ENCODE measurements at places on chromosomes 7 and 10.
A peak's percentile ranks its signal among the peaks of the same experiment; 100 is the strongest.

DNA sequence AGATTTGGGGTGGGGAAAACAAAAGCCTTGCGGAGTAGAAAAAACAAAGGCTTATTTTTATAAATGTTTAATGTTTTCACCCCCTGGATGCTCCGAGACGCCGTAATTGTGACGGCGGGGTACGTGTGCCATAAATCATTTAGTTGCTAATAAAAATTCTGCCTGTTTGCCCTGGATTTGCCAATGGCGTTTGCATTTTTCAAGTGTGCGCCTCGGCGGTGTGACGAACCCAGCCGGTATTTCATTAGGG is 2.5 kb upstream of the TNRC18 start:
- DNase-seq: peak; percentile 10

DNA sequence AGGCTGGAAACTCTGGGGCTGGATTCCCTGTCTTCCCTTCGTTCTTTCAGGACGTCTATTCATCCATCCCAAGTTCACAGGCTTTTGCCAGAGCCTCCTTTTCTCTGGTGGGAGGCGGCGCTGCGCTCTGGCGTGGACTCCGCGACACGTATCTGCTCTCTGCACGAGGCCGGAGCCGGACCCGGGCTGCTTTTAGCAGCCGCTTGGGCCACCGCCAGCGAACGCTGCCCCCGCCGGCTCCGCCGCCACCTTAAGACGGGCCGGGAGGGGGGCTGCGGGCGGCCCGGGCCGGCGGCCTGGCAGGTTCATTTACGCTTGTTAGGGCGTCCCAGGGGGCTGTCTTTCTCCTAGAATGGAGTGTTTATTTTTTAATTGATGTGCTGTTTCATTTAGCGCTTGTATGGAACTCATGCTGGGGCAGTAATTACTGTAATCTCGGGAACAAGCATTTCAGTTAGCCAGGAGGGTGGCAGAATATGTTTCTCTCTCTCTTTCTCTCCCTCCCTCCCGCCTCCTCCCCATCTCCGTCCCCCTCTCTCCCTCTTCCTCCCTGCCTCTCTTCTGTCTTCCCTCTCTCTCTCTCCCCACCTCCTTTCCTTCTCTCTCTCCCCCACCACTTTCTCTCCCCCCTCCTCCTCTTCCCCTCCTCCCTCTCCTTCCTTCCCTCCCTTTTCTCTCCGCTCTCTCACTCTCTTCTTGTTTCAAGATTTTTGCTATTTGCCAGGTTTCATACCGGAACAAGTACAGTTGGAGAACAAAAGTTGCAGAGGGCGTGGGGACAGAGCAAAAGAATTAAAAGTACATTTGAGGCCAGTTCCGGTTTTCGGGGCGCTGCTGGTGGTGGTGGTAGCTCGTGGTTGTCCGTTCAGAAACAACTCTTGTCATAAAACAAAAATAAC is 1.3 kb upstream of the FZD8 start:
- no peak for DNase-seq

GRCh38 chr10:73773152-73773879 is 8.5 kb upstream of the CHCHD1 start:
- DNase-seq: no peak

- peak; percentile 60 for DNase-seq
Measured at GRCh38 chr7:44046321-44047061, 2.0 kb downstream of the DBNL start.

DNA sequence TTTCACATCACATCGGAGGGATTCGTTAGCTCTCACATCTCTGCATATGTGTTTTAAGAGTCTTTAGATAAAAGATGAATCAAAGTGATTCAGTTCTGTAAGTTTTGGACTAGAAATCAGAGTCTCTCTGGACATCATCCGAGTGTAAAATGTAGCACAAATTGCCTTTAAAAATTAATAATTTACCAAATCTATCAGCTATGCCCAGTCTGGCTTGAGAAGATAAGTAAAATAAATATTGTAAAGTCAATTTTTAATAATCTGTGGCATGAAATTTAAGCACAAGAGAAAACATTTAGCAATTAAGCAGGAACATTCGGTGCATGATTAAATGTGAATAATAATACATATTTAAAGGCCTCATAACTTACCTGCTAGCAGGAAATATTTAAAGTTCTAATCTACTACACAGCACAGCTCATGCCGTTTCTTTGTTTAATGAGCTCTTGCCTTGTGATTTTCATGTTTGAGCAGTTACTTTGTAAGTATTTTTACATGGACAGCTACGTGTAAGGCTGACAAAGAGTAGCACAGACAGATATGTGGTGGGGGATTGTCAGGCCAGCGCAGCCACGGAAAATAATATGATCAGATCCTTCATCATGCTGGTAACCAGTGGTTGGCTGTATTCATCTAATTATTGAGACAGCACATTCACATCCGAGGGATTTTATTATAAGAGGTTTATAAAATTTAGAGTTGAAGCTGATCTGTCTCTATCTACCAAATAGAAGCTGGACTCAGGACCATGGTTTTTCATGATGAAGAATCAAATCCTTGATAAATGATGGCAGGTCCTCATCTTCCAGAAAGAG is 317.3 kb downstream of the ADARB2 start:
- no peak for DNase-seq

- no peak for DNase-seq
Measured at GRCh38 chr7:13104128-13104527, 416.7 kb downstream of the ARL4A start.

DNA sequence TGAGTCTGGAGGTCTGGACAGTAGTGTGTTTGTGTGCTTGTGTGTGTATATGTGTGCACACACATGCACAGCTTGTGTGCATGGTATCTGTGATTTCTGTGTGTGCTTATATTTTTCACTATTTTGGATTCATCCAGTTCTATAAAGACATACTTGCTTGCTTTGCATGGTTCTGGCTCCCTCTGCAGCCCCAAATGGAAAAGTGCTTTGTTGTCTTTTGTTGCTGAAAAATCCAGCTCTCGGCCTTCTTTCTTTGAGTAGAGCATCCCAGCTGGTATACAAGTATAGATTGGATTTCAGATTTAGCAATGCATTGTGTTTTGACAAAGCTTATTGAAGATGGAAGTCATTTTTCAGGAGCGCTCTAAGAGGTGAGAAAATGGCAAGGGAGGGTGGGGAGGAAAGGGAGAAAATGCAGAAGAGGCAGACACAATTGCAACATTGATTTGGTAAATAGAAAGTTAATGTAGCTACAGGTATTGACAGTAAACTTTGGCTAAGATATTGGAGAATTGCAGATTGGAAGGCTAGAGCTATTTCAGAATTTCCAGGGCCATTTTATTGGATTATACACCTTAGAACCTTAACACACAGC is 333.9 kb downstream of the AUTS2 start:
- no peak for DNase-seq

- DNase-seq: no peak
Measured at GRCh38 chr10:42939685-42940366, 137.0 kb upstream of the RET start.

DNA sequence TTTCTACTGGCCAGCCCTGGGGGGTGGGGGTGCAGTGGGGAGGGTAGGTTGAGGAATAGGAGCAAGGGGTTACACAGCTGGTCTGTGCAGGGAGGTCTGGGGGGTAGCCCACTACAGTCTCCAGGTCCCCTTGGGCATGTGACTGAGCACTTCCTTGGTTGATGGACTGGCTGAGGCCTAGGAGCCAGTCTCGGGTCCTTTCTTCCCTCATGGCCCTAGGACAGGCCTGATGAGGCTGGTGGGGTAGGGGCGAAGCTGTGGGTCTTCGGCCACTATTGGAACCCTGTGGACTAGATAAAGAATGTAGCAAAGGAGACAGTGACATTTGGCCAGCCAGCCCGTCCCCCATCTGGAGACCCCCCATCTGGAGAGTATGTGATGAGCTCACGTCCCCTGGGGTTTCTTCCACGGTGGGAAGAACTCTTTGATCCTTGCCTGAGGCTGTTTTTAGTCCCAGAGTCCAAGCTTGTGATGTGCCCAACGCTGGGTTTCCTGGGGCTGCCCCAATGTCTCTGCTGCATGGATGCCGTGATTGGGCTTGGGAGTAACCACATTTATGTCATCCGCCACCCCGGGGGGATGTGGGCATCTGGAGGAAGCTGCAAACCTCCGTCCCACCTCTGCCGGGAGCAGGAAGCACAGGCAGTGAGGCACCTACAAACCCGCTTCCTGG is 20.7 kb downstream of the FAM241B start:
- no peak for DNase-seq

GRCh38 chr10:48493083-48493871 is 111.6 kb downstream of the ARHGAP22 start:
- DNase-seq: no peak

DNA sequence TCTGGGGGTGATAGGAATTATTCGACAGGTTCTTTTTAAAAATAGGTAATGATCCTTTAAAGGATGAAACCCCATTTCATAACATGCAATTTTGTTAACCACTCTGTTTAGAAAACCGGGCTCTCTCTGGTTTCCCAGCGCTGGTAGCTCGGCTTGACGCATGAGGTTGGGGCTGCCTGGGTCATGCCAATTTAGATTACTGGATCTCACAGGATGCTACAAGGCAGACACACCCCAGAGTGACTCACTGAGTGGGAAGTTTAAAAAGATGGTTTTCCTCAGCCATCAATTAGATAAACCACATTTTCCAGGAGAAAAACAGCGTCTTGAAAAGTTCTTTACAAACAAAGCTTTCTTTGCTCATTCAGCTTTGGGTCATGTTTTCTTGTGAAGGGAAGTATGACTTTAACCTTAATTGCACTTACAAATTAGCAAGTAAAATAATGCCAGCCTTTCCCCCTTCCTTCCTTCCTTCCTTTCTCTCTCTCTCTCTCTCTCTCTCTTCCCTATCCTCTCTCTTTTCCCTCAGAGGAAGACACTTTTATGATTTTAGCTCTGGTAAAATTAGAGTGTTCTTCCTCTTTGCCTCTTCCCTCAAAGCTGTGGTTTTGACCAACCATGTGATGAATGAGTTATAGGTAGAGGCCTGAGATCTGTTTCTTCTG is 99.8 kb downstream of the EPDR1 start:
- DNase-seq: no peak

DNA sequence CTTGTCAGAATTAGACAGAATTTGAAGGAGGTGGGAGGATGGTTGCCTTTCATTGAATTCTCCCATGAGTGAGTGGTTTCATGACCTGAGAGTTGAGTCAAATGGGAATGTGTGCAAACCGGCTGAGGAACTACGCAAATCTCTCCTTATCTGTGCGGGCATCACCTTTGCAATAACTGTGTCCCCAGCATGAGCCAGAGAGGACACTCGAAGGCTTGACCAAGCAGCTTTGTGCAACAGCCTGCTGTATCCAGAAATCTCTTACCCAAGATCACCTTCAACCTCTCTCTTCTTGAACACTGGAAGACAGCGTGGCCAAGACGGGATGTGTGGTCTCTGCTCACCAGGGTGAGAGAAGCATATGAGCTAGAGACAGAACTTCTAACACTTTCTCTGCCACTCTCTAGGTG is 93.8 kb upstream of the IKZF1 start:
- no peak for DNase-seq

GRCh38 chr10:64449603-64450002 is 928.4 kb downstream of the REEP3 start:
- no peak for DNase-seq

DNA sequence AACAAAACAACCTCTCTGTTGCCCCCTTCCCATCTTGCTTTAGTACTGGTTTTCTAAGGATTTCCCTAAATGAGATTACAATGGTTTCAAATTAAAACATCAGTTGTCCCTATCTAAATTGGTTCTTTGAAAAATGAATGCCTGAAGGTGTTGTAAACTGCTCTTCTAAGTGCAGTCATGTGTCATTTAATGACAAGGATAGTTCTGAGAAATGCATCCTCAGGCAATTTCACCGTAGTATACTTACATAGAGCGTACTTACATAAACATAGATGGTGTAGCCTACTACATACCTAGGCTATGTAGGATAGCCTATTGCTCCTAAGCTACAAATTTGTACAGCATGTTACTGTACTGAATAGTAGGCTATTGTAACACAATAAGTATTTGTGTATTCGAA is 278.1 kb downstream of the MAGI2 start:
- DNase-seq: no peak

GRCh38 chr7:72183835-72184234 is 228.3 kb downstream of the CALN1 start:
- DNase-seq: no peak

DNA sequence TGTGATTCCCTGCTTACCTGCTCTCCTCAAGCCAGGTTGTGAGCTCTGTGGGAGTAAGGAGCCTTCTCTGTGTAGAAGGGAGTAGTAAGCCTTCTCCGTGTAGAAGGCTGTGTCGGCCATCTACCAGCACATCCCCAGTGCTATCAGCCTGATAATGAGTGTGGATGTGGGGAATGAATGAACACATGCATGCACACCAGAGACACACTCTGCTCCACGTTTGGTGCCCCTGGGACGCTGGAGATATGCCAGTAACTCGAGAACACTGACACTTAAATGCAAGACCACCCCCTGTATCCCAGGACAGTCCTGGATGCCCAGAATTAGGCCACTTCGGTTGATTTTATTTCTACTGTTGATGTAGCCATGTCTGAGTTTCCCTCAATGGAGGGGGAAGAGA is 21.1 kb upstream of the GPR26 start:
- DNase-seq: no peak

DNA sequence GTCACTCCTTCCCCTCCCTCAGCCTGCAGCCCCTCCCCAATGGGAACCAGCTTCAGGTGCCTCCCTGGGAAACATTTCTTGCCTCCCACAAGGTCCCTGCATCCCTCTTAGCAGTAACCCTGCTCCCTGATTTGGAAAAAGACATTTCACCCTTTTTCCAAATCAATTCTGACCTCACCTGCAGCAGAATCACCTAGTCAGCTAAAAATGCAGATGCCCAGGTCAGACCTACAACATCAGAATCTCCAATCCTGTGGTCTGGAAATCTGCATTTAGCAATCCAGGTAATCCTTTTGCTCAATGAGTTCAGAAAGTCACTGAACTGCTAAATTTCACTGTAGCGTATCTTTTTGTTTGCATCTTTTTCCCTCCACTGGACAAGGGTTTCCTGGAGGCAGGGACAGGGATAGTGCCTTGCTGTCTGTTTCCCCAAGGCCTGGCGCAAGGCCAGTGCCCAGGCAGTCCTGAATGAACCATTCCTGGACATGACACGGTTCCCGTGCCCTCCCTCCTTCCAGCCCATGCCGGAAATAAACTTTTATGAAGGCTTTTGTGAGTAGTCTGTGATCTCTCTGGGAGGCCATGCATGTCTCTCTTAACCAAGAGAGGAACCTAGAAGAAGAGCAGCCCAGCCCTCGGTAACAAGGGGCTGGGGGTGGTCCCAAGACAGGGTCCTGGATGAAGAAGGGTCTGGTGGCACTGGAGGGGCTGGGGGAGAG is 44.0 kb downstream of the COL13A1 start:
- no peak for DNase-seq

GRCh38 chr7:39069896-39070881 is 92.5 kb downstream of the POU6F2 start:
- DNase-seq: no peak

GRCh38 chr7:130996205-130996832 is 262.3 kb upstream of the KLF14 start:
- no peak for DNase-seq
